SK-N-MC (cell line): ENCODE measurements at places on chromosomes 2 and 18.

DNA sequence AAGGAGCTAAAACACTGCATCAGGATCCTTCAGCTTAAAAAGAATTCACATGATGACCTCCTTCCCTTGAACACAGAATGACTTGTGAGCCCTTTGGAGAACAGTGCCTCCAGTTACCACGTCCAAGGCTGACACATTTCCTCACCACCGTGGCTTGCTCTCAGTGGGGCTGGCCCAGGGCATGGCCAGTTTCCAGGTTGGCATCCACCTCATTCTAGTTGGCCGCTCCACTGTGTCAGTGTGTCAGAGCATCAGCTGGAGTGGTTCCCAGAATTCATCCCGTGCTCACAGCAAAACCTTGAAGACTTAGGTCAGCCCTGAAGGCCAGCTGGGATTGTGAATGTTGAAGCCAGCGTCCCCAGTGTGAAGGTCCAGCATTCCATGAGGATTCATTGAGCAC is 158.5 kb downstream of the INSIG2 start:
- DNase-seq = no peak

DNA sequence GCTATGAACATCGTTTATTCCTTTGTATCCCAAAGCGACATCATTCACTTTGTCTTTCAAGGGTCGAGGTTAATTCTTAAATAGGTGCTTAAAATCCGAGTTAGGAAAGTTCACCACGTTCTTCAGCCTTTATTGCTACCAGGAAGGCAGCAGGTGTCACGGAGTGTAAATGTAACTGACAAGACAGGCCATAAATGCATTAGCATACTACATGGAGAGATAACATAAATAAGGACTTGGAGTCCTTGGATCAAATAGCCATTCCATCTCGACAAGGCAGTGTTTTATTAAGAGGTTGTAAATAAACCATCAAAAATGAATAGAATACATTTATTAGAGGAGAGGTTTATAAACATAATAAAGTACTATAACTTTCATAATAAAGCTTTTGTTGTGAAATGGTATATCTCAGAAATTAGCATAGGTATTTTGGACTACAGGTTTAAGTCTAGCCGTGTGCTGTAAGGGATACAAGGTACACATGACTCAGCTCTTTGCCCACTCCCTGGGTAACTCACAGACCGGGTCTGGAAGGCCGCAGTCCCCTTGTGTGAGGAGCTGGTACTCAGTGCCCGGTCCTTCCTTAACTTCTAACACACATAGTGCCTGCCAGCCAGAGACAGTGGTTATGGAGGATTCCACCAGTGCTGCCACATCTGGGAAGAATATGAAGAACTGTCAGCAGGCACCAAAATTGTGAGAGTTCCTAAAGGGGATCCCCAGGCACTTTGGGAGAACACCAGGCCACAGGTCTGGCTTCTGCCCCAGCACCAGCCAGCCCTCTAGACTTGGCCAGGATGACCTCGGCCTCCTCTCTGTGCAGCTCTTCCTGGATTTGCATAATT is 29.4 kb downstream of the CAPN13 start:
- no peak for DNase-seq

- DNase-seq = no peak
Measured at GRCh38 chr2:168593713-168594112, 137.6 kb downstream of the CERS6 start.

GRCh38 chr2:23912054-23912453 is 14.9 kb downstream of the ATAD2B start:
- DNase-seq = no peak

DNA sequence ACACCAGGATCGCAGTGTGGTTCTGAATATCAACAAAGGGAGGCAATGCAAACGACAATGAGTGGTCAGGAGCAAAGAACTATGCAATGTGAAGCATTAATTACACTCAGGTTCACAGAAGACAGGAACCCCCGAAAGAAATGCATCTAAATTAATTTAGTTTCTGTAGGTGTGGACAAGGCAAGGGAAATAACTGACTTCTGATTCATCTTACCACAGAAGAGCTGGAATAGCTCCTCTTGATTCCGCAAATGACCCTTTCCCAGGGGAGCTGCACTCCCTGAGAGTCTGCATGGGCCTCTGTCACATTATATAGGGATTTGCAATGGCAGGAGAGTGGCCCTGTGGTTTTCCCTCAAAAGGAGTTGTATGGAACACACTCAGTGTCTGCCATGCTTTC is 263.9 kb upstream of the APCDD1 start:
- no peak for DNase-seq

DNA sequence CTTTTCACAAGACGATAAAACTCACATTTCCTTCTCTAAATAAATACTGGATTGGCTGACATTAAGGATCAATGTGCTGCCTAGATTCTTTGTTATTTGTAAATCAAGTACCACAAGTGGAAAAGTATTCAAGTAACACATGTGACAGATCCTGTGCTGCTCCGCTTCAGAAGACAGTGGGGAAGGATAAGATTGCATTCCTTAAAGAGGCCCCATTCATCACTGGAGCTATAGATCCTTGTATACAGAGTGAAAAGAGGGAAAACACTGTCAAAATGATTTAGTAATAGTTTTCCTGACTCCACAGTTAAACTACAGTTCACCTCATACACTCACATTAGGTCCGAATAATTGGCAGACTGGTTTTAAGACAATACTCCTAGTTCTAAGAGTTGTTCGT is 108.0 kb upstream of the CSRNP3 start:
- no peak for DNase-seq

DNA sequence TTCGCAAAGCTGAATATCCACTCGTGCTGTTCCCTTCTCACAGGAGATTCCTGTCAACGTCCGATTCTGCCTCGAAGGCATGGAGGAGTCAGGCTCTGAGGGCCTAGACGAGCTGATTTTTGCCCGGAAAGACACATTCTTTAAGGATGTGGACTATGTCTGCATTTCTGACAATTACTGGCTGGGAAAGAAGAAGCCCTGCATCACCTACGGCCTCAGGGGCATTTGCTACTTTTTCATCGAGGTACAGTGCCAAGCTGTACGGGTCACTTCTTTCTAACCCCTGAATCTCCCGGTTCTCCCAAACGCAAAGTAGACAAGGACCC is 14.6 kb downstream of the CNDP2 start:
- DNase-seq = no peak

- peak; percentile 88 for DNase-seq
Measured at GRCh38 chr2:181411105-181411849, 45.9 kb upstream of the ITGA4 start.

DNA sequence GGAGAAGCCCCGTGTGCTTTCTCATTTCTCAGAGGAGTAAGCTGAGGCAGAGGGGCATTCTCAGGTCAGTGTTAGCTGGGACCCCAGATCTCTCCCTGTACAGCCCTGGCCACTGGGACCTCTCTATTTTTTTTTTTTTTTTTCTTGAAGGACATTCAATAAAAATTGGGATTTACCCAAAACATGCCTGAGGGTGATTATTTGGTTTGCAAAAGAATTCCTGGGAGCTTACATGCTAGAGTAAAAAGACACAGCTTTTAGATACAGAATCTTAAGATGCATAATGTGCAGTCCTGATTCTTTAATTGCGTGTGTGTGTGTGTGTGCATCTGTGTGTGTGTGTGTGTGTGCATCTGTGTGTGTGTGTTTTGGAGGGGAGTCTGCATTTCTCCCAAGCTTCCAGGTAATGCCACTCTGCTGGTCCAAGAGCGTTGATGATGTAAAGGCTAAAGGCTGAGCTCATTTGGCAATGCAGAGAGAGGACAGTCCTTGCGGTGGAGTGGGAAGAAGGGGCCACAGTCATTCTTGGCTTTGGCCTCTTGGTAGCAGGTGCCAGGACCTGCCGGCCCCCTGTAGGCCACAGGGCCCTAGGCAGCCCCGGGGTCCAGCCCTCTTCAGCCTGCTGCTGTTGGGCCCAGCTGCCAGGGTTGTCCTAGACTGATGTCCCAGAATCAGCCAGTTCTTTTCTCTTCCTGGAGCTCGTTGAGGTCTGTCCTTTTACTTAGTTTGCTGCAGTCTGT is 74.1 kb upstream of the MCFD2 start:
- no peak for DNase-seq

- DNase-seq = no peak
Measured at GRCh38 chr2:238761868-238762267, 86.0 kb upstream of the TWIST2 start.

GRCh38 chr2:101251844-101252407 is 760 bp upstream of the CNOT11 start:
- peak; percentile 10 for DNase-seq

- DNase-seq = no peak
Measured at GRCh38 chr18:582465-582864, 2.3 kb downstream of the CETN1 start.
